ENCODE measurements at places on chromosomes 1 and 21. TPM values are rescaled to one million over a fixed set of nuclear protein-coding genes. Genes with fewer than 3 reads are reported as not detected.

GRCh38 chr1:63635681-63636080, 42.5 kb downstream of the PGM1 start:
- no peak for DNase-seq

DNA sequence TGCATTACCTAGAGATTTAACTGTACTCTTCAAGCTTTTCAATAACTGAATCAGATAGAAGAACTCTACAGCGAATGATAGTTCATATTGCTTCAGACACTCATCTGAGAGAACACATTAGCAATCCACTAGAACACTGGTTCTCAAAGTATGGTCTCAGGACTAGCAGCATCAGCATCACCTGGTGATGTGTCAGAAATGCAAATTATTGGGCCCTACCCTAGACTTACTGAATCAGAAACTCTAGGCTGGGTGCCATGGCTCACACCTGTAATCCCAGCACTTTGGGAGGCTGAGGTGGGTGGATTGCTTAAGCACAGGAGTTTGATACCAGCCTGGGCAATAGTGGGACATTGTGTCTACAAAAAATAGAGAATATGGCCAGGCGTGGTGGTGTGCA, 24.9 kb upstream of the GLIS1 start:
- DNase-seq: no peak

DNA sequence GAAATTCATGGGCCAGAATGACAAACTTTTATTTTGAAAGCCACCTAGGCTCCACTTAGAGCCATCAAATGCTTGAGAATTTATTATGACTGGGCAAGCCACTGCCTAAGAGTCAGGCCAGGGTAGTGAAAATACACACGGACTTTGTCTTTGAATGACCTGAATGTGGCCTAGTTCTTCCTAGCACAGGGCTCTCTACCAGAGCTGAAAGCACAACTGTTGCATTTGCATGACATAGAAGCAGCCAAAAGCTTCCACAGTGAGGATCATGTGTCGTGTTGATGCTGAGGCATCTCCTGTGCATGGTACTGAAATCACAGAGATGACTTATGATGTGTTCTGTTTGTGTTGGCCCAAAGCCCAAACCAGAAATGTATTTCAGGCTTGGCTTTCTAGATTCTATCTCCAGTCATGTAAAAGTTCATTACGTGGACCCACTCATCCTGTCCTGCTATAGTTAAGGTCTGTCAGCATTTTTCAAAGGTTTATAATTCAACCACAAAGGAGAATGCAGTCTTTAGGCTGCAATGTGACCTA, 164.0 kb upstream of the UBE2U start:
- DNase-seq: no peak

GRCh38 chr1:36888811-36889477, 145.4 kb downstream of the GRIK3 start:
- no peak for DNase-seq

DNA sequence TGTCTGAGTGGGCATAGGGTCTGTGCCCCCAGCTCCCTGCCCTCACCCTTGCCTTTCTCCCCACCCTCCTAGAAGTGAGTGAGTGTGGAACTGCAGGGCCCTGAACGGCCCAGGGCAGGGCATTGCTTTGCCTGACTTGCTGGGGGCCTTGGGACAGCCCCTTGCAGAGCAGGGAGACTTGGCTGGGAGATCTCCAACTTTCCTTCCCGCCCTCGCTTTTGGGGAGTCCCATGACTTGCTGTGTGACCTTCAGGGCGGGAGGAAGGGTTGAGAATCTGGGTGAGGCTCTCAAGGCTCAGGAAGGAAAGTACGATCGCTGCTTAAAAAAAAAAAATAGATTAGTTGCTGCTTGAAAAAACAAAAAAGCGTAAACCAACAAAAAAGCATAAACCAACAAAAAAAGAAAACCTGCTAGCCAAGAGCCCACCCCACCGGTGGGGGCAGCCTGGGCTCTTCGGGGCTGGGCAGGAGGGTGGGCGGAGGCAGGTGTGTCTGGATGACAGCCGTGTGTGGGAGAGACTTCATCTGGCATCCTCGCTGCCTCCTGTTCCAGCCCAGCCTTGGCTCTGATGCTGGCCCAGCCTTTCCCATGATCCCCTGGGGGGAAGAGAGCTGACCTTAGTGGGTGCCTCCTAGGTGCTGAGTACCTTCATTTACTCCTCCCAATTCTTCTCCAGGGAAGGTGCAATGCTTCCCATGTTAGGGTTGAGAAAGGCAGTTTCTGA, 6.5 kb downstream of the NBL1 start:
- DNase-seq: no peak

DNA sequence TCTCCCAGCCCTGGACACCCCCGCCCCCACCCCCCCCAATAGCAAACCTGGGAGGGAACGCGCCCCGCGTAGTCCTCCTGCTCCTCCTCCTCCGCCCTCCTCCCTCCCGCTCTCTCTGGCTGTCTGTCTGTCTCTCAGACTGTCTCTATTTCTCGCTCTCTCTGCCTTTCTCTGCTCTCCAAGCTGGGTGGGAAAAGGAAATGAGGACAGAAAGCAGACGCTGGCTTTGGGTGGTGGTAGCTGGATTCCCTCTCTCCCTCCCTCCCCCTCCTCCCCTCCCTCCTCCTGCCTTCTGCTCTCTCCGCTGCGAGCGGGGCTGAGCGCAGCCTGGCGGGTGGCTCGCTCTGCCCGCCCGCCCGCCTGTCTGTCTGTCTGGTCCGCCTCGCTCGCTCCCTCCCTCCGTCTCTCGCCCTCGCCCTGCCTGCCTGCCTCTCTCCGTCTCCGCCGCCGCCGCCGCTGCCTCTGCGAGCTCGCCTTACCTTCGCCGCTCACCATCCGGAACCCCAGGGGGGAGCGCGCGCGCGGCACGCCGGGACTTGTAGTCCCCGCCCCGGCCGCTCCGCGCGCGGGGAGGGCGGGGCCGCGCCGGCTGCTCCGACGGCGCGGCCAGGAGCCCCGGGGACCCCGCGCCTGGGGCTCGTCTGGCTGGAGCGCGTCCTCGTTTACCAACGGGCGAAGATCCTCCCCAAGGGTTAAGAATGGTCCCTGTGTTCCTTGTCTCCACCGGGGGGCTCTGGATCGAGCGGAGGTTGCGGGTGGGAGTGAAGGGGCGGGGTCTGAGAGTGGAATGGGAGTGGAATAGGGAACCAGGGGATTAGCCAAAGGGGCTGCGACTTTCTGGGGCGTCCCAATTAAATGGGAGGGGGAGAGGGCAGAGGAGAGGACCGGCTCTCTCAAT, at the start of gene AHDC1:
Gene AHDC1 (minus strand): TSS at position 464 of the 898 bp plus-strand sequence. CDS start 52,029 bp downstream, outside the sequence.
- DNase-seq: peak; percentile 80

Gene SLAMF9
- 0.56 TPM for total RNA-seq

Gene KRTAP21-2
- not detected for total RNA-seq
